Body of pancreas (tissue), 4 donors: ENCODE measurements at places on chromosomes 12 and 14. TPM values are rescaled to one million over a fixed set of nuclear protein-coding genes. Genes with fewer than 3 reads are reported as not detected.

DNA sequence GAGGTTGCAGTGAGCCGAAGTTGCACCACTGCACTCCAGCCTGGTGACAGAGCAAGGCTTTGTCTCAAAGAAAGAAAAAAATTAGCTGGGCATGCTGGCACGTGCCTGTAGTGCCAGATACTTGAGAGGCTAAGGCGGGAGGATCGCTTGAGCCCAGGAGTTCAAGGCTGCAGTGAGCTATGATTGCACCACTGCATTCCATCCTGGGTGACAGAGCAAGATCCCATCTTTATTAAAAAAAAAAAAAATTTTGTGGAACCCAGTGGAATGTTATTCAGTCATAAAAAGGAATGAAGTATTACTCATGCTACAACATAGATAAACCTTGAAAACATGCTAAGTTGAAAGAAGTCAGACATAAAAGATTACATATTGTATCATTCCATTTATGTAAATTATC lies 8.3 kb upstream of the ERBB3 start:
- DNase-seq, result no peak

IAPP gene
- 3.6 TPM for total RNA-seq

DNA sequence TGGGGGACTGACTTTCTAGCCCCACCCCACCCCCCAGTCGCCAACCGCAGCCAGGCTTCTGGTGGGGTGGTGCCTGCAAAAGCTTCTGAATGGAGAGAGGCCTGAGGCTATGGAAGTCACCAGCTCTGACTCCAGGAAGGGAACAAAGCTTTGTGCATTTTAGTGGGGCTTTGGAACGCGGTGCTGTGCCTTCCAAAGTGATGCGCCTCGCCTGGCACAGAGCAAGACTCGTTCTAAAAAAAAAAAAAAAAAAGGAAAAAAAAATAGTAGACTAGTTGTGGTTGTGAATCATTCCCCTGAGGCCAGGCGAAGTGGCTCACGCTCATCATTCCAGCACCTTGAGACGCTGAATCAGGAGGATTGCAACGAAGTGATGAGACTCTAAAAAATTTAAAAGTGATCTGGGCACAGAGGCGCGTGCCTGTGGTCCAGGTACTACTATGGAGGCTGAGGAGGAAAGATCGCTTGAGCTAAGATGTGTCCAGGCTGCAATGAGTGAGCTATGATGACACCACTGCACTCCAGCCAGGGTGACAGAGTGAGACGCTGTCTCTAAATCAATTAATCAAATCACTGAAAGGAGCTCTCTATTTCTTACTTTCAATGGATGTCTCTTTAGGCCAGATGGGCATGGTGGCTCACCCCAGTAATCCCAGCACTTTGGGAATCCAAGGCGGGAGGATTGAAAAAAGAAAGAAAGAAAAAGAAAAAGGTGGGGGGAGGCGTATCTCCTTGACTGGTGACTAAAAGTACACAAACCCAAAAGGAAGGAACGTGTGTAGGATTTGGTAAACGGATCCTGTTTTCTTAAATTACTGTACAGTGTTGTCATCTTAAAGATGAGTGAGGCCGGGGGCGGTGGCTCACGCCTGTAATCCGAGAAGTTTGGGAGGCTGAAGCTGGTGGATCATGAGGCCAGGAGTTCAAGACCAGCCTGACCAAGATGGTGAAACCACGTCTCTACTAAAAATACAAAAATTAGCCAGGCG lies 259.6 kb upstream of the ALG10B start:
- no peak for DNase-seq

CRIP2 gene
- total RNA-seq, result 65.9 TPM

DNA sequence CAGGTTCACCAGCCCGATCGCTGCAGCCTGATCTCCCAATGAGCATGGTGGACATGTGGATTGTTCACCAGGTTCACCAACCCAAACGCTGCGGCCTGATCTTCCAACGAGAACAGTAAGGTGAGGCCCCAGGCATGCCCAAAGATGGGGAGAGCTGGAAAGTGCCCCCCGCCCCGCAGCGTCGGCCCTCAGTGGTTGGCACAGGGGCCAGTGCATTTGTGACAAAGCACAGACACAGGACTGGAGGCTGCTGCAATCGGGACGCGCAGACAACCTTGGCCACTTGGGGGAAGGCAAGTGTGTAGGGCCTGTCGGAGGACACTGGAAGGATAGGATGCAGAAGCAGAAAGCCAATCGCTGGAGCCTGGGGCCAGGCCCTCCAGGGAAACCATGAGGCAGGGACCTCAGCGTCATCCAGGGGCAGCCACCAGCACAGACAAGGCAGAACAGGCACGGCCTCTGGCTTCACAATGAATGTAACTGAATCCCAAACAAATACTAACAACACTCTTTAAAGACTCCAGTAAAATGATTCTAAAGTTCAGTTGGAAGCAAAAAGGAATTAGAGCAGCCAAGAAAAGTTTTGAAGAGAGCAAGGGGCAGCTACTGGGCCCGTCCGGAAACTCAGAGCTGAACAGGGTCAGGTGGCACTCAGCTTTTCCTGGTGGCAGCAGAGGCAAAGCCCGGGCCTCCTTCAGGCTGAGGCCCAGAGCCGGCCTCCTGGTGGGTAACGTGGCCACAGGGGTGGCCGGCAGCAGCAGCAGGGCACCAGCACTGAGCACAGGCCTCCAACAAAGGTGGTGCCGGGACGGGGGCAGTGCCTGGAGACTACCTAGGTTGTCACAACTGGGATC lies 13.3 kb downstream of the BRF1 start:
- DNase-seq, result no peak

- no peak for DNase-seq
Observed at GRCh38 chr12:12964255-12964654, 12.3 kb upstream of the GPRC5D start.

CPNE6 gene
- total RNA-seq, result not detected
